ENCODE measurements at places on chromosomes 12 and 14.

DNA sequence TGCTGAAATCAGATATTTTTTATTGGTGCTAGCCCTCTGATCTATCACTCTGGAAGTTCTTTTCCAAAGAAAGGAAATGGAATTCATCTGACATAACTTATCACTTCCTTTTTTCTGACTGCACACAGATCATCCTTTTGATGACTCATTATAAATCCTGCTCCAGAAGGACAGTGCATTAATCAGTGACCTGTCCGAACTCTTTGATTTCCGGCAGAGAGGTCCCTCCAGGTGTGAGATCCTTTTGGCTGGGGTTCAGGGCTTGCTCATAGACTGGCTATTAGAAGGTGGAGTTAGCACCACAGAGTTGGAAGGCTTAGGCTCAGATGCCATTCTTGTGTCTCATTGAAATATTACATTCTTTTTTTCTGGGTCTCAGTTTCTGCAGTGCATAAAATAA lies 328.2 kb downstream of the ZFP36L1 start:
- no peak for DNase-seq

DNA sequence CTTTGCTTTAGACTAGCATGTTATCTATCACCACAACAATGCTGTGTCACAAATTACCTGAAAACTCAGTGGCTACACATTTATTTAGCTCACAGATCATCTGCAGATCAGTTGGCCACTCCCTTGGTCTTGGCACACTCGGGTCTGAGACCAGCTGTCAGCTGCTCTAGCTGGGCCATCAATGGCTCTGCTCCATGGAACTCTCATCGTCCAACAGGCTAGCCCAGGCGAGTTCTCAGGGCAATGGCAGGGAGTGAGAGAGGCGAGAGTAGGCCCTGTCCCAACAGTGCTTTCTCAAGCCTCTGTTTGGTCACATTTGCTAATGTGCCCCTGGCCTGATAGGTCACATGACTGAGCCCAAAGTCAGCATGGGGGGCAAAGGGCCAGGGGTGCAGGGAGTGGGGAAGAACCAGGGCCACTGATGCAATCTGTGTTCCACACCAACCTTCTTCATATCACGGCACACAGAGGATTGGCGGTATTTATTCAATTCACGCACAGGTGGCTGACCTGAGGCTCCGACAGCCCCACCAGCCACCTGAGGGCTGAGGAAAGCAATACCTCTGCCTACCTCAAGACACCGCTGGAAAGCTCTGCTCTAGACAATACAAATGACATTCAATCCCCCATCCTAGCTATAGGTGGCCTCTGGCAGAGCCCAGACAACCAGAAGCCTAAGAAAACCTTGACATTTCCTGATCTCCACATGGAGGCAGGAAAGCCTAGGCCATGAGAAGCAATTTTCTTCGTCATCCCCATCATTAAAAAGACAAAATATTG lies 82.5 kb downstream of the NT5DC3 start:
- no peak for DNase-seq

GRCh38 chr14:59055006-59055405 lies 133.5 kb upstream of the DAAM1 start:
- DNase-seq = no peak

GRCh38 chr14:91723501-91723900 lies 8.4 kb downstream of the CATSPERB start:
- no peak for DNase-seq

DNA sequence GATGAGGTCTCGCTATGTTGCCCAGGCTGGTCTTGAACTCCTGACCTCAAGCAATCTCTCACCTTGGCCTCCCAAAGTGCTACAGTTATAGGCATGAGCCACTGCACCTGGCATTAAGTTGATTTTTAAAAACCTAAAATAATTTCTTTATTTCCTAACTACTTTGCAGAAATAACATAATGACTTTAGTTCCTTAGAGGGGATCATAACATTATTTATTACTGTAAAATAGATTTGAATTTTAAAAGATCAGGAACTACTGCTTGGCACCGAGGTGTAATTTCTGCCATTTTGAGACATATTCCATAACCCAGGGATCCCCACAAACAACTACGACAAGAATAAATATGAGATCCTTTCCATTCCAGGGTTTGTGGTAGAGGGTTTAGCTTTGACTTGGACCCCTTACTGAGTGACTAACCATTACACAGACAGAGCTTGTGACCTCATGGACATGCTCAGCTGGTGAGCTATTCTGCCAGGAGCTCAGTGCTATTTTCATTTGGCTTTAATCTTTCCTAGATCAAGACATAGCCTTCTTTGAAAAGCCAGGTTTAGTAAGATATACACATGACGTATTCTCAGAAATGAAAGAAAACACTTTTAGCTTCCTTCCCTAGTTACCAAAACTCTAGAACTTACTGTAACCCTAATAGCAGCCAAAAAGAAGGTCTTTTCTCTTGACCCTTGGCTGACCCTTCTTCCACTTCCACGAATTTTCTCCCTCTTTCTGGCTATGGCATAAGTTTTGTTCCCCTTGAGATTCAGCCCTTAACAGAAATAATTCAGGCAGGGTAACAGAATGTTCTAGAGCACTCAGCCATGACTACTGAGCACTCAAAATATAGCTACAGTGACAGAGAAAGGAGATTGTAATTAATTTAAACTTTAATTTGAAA lies 75.1 kb upstream of the NUDT4 start:
- DNase-seq = no peak

- DNase-seq = no peak
These were observed 291.8 kb downstream of the TMEM121 start for GRCh38 chr14:105817971-105818711.

- no peak for DNase-seq
These were observed 35.8 kb upstream of the SPPL3 start for GRCh38 chr12:120940006-120940405.

DNA sequence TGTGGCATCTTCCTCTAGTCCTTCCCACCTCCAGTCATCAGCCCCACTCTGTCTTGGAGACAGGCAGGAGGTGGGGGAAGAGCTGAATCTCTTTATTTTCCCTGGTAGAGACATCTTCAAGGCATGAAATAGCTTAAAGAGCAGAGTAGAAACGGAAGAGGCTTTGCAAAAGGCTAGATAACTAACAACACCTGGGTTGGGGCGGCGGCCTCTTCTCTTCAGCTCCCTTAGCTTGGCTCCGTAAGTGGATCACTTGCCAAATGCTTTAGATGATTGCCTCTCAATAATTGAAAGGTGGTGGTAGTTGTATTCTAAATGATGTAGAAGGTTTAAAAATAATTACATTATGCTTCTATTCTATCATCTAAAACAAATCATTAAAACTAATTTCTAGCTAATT lies 36.1 kb downstream of the SSPN start:
- DNase-seq = no peak

- DNase-seq = no peak
These were observed 283.5 kb downstream of the ZFP36L1 start for GRCh38 chr14:68509188-68509983.

Measured in right renal pelvis (tissue), 4 donors.